ENCODE measurements at places on chromosomes 7 and 10.

DNA sequence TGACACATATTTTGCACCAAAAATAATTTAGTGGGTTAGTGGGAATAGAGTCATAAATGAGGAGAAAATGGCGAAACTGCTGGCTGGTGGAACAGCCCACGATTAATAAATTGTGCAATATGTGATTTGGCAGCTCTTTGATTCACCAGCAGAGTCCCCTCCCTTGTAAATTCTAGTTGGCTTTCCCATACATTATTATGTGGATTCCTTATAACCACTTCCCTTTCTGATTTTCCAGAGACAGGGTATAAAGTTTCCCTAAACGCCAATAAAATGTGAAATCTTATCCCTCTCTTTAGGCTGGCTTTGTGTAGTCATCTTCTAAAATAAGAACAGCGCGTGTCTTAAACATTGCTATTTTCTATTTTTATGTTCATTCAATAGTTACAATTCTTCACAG lies 149.4 kb upstream of the FERD3L start:
- no peak for DNase-seq

GRCh38 chr7:13028825-13029099 lies 341.3 kb downstream of the ARL4A start:
- no peak for DNase-seq

DNA sequence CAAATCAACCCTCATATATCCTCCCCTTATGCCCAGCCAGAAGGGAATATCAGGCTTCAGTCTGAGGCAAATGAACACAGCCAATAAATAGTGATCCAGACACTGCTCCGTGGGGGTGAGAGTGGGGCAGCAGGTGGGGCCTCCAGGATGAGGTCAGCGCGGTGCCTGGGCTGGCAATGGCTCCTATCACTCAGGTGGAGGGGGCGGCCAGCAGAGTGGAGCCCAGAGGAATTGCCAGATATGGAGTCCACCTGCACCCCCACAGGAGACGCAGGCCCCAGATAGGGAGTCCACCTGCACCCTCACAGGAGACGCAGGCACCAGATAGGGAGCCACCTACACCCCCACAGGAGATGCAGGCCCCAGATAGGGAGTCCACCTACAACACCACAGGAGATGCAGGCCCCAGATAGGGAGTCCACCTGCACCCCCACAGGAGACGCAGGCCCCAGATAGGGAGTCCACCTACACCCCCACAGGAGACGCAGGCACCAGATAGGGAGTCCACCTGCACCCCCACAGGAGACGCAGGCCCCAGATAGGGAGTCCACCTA lies 78.0 kb upstream of the PPP2R2D start:
- DNase-seq = no peak

GRCh38 chr7:28272461-28272877 lies 91.9 kb upstream of the JAZF1 start:
- DNase-seq = no peak

GRCh38 chr7:128733278-128733645 lies 5.9 kb upstream of the CALU start:
- DNase-seq = no peak

- no peak for DNase-seq
These were observed 154.3 kb downstream of the GNAT3 start for GRCh38 chr7:80357530-80357929.
